ENCODE measurements at places on chromosomes 2 and 18.

- DNase-seq = no peak
These were observed 52.4 kb downstream of the EMX1 start for GRCh38 chr2:72969706-72970105.

DNA sequence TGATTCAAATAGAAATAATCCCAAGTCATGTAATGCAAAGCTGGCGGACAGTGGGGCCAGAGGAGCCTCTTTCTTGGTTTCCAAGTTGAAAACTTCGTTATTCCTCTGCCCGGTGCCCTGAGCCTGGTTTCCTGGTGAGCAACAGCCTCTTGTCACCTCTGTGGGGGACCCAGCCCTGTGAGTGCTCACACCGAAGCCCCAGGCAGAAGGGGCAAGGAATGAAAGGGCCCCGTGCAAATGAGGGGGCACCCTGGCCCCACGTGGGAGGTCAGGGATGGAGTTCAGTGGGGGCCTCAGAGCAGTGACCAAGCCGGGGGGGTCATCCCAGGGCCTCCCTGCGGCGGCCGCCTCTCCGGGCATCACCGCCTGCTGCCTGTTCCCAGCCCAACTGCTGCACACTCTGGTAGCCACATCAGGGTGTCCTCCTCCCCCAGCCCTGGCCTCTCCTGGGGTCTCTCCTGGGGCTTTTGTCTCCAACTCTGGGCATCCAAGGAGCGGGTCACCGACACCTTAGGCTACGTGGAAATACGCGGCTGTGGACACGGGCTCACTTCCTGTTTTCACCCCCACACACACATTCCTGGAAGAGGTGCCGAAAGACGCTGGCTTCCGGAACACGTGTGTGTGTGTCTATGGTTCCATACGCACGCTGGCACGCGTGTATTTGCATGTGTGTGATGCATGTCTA is 64.5 kb downstream of the TWIST2 start:
- DNase-seq = no peak

- no peak for DNase-seq
These were observed 68.2 kb downstream of the ZNF385B start for GRCh38 chr2:179793238-179793637.

GRCh38 chr2:107340955-107341354 is 455.0 kb upstream of the ST6GAL2 start:
- DNase-seq = no peak

GRCh38 chr2:199612509-199613130 is 154.9 kb upstream of the SATB2 start:
- no peak for DNase-seq

DNA sequence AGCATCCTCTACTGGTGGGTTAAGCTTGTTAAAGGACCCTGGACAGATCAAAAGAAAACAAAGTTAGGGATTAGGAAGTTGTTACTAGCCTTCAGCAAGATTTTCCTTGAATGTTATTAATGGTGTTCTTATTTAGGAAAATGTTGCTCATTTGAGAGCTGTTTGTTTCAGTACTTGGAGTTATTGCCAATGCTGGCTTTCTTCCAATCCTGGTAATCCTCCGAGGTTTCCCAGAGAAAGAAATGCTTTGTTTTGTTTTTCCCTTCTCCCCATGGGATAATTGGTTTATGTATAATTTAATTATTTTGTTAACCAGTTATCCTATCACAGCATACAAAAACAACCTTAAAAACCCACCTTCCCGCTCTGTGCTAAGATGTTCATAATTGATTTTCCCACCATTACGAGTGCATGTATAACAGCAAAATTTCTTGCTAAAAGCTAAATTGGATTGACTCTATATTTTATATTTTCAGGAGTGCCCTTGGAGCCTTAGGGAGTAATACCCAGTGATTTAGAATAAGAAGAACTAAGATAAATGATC is 79.8 kb downstream of the MGAT5 start:
- DNase-seq = no peak

GRCh38 chr2:144194326-144195071 is 325.4 kb downstream of the ZEB2 start:
- no peak for DNase-seq

GRCh38 chr2:216078776-216079175 is 2.8 kb downstream of the PECR start:
- no peak for DNase-seq

DNA sequence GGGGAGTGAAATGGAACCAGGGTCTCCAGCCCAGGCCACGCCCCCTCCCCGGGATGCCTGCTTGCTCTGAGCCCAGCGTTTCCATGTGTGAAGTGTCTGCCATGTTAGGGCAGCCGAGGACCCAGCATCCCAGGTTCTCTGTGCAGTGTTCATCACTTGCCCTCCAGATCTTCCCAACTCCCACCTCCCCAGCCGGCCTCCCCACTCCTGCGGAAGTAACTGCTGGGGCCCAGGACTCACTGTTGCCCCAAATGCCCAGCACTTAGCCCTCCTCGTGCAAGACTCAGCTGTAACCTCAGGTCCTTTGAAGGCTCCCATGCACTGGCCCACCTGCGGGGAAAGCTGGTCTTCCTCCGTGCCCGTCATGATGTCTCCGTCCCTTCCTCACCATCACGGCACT is 9.7 kb upstream of the PXDN start:
- no peak for DNase-seq

DNA sequence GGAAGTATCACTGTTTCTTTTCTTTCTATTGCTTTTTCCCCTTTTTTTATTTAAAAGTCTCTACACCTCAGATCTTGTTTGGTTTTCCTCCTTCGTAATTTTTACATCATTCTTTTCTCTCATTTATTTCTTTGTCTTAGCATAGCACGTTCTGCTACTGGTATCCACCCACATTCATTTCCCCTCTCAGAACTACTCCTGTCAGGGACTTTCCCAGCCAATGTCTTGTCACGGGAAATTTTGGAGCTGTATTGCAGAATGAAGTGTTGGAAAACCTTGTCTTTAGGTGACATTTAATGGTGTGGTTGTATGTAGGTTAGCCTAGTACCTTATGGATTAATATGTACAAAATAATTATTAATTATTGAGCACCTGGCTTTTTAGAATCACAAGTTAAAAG is 34.0 kb downstream of the TTLL4 start:
- no peak for DNase-seq

- no peak for DNase-seq
These were observed 20.8 kb downstream of the SOS1 start for GRCh38 chr2:39099870-39100728.

GRCh38 chr2:12493031-12493513 is 223.7 kb upstream of the TRIB2 start:
- no peak for DNase-seq

DNA sequence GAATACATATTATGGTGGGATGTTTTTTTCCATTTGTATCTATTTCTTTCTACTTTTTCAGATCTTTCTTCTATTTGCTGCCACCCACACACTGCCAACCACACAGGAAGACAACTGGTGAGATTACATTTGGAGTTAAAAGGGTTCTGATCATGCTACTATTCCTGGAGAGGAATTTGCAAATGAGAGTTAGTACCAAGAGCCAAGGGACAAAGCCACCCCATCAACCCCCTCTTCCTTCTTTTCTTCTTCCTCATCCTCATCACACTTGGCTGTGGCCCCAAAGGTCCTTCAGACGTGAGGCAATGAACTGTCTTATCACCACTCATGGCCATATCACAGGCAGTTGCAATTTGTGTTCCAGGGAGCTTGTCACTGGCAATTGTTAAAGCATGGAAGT is 215.6 kb upstream of the SLC14A2 start:
- DNase-seq = no peak

GRCh38 chr2:232316461-232317330 is 61.9 kb upstream of the ALPP start:
- no peak for DNase-seq

GRCh38 chr18:37261246-37261840 is 304.3 kb downstream of the CELF4 start:
- no peak for DNase-seq

DNA sequence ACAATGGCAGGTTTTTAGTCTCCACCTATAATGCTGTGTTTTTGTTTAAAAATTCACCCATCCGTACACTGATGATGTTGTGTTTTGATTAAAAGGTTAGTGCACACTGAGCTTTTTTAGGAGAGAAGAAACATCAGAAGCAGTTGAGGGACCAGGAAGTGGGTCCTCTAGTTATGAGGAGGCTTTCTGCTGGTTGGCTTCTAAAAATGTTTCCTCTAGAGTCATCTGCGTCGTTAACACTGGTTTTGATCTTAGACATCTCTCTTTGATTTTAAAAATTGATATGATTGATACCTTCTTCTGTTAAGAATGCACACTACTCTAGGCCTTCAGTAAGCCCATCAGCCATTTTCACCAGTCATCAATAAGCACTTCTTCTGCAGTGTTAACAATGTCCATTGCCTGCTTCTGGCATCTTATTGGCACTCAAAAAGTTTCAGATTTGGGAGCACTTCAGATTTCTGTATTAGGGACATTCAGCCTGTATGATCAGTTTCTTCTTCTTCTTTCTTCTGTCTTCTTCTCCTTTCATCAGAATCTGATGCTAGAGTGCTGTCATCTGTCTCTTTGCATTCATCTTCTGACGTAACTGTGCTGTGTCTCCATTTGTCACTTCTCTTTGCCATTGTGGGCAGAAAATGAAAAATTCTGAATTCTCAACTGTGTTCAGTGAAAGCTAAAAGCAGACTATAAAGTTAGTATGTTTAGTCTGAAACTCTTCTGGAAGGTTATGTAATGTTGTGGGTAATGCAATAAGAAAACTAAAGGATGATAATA is 56.3 kb downstream of the PHLPP1 start:
- DNase-seq = no peak

- no peak for DNase-seq
These were observed 304.0 kb upstream of the TMEFF2 start for GRCh38 chr2:192498747-192499146.

GRCh38 chr2:11505652-11506610 is 27.9 kb upstream of the GREB1 start:
- no peak for DNase-seq

GRCh38 chr2:209917154-209917771 is 85.2 kb upstream of the RPE start:
- DNase-seq = no peak

- DNase-seq = no peak
These were observed 4.6 kb downstream of the PROC start for GRCh38 chr2:127422559-127423477.

- no peak for DNase-seq
These were observed 8.5 kb upstream of the ATP8B1 start for GRCh38 chr18:57811477-57812125.

DNA sequence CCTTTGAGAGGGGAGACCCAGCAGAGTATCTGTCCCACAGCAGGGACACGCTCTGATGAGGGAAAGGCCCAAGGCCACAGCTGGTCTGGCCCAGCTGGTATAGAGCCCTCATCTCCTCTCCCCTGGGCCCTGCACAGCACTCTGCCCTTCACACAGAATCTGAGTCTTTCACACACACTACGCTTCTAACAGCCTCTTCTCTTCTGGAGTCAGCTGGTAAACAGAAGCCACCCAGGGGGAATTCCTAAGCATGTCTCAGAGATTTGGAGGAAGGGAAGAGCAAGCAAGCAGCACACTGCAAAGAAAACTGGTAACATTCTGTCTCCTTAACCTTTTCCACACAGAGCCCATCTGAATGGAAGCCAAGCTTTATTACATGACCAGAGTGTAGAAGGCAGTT is 121.1 kb upstream of the ACAA2 start:
- DNase-seq = no peak

DNA sequence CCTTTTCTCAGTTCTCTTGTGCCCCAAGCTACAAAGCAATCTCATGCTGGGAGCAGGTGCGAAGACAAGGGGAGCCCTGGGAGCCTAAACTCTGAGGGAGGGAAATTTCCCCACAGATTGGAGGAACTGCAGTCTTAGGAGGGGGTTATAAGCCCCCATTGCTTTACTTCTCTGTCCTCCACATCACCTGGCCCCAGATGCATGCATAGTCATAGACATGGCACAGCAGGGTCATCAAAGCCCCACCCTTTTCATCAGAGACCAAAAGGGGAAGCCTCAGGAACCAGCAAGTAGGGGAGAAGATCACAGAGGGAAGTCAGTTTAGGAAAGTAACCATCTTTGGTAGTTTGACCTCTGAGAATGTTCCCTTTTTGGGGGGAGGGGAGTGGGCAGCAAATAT is 33.7 kb downstream of the LANCL1 start:
- DNase-seq = peak; percentile 3

DNA sequence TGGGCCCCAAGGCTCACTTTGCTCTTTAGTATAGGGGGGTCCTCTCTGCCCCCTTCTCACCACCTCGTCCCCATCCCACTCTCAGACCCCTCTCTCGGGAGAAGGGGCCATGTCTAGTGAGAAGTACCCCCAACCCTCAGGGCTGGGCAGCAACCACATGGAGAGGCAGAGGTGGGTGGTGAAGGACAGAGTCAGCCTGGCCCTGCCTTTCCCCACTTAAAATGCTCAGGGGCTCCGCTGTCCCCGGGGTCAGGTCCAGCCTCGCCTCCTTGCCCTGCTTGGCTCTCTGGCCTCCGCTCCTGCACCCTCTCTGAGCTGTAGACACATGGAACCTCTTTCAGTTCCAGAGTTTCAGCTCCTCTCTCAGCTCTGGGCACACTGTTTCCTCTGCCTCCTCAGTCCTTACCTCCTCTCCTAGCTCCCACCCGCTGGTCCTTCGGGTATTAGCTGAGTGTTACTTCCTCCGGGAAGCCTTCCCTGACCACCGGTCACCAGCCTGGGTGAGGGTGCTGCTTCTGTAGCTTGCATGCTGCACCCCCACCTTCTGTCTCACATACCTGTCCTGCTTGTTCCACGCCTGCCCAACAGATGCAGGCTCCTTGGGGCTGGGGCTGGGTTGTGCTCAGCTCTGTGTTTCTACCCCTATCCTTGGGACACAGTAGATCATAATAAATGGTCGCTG is 79.5 kb upstream of the OTOF start:
- no peak for DNase-seq

GRCh38 chr2:20164061-20164733 is 60.7 kb downstream of the SDC1 start:
- no peak for DNase-seq

- peak; percentile 36 for DNase-seq
These were observed 258 bp downstream of the MGAT4A start for GRCh38 chr2:98730707-98731040.

GRCh38 chr18:65907281-65907680 is 156.5 kb downstream of the CDH7 start:
- no peak for DNase-seq

GRCh38 chr2:167212014-167212648 is 323.9 kb downstream of the XIRP2 start:
- DNase-seq = peak; percentile 85

DNA sequence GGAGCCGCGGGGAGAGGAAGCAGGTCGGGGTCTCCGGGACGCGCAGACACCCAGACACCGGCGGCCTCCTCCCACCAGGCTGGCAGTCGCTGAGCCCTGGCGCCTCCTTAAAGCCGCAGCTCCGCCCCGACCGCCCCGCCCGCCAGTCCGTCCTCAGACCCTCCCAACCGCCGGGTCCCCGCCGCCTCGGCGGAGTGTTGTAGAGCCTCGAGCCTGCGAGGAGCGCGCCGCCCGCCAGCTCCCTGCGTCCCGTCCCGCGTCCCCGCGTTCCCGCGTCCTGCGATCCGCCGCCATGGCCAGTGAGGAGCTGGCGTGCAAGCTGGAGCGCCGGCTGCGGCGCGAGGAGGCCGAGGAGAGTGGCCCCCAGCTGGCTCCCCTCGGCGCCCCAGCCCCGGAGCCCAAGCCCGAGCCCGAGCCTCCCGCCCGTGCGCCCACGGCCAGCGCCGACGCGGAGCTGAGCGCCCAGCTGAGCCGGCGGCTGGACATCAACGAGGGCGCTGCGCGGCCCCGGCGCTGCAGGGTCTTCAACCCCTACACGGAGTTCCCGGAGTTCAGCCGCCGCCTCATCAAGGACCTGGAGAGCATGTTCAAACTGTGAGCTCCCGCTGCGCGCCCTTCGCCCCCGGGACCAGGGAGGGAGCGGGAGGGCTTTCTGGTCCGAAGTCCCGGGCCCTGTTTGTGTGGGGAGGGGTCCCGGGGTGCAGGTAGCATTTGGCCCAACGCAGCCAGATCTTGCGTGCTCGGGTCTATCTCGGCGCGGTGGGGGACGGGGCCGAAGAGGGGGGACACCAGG is at the start of gene EFHD1:
EFHD1 (plus strand) TSS at position 192 of the 793 bp plus-strand sequence; CDS start at position 293, 101 bp downstream.
- peak; percentile 73 for DNase-seq

Data from hematopoietic multipotent progenitor cell (in vitro differentiated cells).